SW 1271 (cell line): ENCODE measurements at places on chromosomes 11 and 22.
A peak's percentile ranks its signal among the peaks of the same experiment; 100 is the strongest.

- no peak for DNase-seq
These were observed 99.3 kb downstream of the TRIM44 start for GRCh38 chr11:35761899-35762298.

- DNase-seq = no peak
These were observed 760.6 kb downstream of the OPCML start for GRCh38 chr11:132771746-132772145.

DNA sequence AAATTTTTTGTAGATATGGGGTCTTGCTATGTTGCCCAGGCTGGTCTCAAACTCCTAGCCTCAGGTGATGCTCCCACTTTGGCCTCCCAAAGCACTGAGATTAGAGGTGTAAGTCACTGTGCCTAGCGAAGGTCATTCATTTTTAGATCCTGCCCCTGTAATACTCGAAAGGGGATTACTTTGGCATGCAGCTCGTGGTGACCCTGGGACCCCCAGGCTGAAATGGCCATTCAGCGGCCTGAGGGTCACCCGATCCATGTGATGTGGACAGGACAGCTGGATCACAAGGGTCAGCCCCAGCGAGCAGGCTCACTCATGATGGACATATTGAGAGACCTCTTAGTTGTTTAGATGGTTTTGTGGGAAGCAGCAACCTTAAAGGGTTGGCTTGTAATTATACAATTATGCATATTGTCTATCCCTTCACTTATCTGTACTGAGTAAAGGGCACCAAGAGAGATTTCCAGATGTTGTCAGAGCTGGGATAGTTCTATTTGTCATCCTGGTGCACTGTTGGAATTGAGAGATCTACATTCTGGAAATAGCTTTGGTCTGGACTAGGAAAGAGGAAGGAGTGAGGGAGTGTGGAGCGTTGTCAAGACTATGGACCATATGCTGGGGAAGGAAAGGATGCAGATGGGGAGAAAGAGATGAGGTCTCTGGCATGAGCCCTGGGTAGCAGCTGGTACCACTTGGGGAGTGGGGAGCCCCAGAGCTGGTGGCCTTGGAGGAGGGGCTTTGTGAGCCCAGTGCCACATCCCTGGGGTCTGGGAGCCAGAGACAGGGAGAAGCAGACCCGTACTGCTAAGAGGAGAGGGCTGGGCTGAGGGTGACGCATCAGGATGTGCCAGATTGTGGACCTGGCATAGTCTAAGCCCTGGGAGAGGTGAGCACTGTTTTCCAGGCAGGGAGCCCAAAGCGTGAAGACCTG lies 15.5 kb downstream of the RHBDD3 start:
- no peak for DNase-seq

DNA sequence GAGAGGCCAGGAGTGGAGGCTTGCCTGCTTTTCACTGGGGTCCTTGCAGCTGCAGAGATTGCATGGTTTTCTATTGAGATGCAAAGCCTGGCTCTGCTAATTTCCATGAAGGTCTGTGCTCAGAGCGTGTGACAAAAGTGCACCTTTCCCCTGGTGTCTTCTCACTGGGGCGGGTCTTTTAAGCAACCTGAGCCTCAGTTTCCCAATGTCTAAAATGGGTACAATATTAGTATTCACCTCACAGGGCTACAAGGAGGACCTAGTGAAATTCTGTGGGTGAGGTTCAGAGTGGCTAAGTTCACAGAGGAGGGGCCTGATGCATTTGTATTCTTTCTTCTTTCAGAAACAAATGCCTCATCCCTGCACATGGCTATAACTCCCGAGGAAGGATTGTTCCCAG lies 20.3 kb downstream of the PPM1F start:
- no peak for DNase-seq

DNA sequence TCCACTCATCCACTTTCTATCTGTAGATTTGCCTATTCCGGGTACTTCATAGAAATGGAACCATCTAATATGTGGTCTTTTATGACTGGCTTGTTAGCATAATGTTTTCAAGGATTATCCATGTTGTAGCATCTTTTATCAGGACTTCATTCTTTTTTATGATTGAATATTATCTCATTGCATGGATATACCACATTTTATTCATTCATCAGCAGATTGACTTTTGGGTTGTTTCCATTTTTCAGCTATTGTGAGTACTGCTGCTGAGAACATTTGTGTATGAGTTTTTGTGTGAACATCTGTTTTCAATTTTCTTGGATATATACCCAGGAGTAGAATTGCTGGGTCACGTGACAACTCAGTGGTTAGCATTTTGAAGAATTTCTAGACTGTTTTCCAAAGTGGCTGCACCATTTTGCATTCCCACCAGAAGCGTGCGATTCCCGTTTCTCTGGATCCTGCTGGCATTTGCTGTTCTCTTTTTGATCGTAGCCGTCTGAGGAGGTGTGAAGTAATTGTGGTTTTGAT lies 8.9 kb downstream of the DERL3 start:
- DNase-seq = no peak

DNA sequence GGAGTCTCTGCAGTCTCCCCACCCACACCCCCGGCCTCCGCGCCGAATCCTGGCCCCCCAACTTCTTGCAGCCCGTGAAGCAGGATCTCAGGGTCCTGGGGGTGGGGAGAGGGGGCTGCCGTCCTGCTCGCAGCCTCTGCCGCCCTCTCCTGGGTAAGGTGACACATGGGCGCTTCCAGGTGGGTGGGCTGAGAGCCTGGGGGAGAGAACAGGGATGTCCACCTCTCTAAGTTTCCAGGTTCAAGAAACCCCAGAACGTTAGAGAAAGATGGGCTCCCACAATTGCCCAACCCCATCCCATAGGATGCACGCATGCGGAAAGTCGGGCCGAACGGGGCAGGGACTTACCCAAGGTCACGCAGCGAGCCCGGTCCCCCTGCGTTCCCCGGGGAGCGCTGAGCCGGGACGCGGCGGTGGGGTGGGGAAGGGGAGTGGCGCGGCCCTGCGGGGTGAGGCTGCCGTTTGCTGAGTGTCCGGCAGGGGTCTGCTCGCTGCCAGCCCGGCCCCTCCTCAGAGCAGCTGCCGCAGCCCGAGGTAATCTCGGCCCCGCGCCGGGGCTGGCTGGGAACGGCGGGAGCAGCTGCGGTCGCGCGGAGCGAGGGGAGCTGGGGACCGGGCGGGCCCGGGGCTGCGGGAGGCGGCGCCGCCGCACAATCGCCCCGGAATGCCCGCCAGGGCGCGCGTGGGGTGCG lies 705 bp upstream of the CAPN1 start:
- DNase-seq = peak; percentile 40

DNA sequence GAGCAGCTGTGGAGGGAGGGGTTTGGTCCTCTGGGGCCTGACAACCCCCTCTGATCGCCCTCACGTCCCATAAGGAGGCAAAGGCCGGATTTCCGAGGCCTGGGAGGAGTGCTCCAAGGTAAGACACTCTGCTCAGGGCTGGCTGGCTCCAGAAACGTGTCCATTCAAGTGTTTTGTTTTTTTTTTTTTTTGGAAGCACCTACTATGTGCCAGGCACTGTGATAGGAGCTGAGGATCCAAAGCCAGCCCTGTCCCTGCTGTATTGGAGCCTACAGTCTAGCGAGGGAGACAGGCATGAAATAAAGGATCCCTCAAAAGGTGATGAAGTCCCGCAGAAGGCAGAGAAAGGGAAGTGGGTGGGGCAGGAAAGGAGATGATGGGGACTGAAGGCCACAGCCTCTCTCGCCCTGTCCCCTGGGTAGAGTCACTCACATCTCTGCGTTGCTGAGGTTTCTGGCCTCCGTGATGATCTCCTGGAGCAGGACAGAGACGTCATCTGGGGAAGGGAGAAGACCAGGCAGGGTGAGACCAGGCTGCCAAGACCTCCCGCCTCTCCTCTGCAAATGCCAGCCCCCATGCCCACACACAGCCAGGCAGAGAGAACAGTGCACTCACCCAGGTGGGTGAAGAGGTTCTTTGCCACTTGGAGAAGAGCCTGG lies 89.2 kb downstream of the PDE2A start:
- no peak for DNase-seq

- no peak for DNase-seq
These were observed 2.5 kb upstream of the POGLUT3 start for GRCh38 chr11:108500721-108501120.

- DNase-seq = no peak
These were observed 134.6 kb downstream of the CHST1 start for GRCh38 chr11:45530776-45531175.

GRCh38 chr11:72947229-72947628 lies 133.0 kb downstream of the ATG16L2 start:
- DNase-seq = no peak

GRCh38 chr22:44363980-44364750 lies 51.4 kb upstream of the SHISAL1 start:
- DNase-seq = no peak

GRCh38 chr11:1228101-1228821 lies 5.4 kb downstream of the MUC5B start:
- no peak for DNase-seq

- DNase-seq = no peak
These were observed 24.7 kb downstream of the ALG9 start for GRCh38 chr11:111846636-111847035.

- no peak for DNase-seq
These were observed 14.8 kb upstream of the TSPAN18 start for GRCh38 chr11:44711787-44712608.

DNA sequence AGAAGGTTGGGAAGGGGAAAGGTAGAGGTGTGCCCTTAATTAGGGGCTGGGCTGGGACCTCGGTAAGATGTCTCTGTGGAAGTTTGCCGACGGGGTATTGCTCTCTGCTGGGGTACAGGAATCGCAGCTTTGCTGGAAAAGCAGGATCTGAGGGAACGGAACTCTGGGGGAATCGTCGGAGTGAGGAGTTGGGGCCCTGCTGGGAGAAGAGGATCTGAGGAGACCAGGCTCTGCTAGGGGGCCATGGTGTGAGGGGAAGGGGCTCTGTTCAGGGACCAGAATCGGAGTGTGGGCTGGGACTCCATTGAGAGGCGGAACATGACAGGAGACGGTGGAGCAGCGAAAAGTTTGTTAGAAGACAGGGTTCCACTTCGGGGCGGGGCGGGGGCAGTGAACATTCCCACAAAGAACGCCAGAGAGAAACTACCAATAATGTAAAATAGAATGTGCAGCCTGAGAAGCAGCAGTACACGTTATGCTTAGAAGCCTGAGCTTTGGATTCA lies 456 bp downstream of the AAMDC start:
- peak; percentile 29 for DNase-seq

GRCh38 chr11:73326929-73327811 lies 19.1 kb downstream of the ARHGEF17 start:
- no peak for DNase-seq

- DNase-seq = no peak
These were observed 72.1 kb downstream of the C22orf31 start for GRCh38 chr22:28989484-28989883.

DNA sequence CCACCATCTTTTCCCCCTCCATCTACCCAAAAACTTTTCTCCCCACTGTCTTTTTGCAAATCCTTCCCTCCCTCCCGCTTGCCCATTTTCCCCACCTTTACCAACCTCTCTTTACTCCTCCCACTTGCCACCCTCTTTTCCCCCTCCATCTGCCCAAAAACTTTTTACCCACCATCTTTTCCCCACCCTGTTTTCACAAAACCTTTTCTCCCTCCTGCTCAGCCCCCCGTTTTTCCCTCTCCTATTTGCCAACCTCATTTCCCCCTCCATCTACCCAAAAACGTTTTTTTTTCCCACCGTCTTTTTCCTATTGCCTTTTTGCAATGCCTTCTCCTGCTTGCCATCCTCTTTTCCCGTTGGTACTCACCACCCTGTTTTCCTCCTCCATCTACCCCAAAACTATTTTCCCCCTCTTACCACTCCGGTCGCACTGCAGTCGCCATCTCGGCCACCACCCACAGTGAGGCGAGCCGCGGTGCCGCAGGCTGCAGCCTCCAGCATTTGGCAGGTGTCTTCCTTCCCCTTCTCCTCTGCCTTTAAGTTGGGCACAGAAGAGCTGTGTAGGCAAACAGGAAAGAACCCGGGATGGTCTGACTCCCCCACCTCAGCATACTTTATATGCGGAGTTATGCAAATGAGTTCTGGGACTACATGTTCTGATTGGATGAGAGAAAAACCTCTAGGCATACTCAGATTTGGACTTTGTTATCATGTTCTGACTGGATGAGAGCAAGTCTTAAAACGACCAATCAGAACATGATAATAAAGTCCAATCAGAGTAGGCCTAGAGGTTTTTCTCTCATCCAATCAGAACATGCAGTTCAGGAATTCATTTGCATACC lies 121.2 kb upstream of the VPREB1 start:
- DNase-seq = no peak

DNA sequence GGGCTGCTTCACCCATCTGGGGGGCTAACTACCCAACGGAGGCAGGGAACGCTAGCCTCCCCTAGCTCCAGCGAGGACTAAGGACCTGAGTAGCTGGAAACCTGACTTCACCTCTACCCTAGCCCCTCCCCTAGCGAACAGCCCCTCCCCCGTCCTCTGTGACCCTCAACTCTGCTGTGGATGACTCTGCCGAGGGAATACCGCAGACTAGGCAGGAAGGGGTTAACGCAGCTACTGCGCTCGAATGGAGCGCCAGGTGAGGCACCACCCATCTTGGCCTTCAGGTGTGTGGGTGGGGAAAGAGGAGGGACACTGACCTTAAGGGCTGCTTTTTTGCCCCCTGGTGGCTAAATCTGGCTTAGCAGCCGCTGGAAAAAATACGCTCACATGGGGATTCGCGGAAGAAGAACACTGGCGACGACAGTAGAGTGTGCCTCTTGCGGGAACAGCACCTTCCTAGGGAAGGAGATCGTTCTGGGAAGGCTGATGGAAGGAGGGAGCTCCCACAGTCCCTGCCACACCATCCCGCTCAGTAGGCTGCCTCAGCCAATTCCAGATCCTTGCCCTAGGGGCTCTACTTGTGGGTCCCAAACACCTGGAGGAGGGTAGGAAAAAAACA lies 4.5 kb upstream of the BCL9L start:
- DNase-seq = peak; percentile 74

GRCh38 chr11:120248551-120249278 lies 8.8 kb downstream of the POU2F3 start:
- no peak for DNase-seq

- no peak for DNase-seq
These were observed 8.5 kb downstream of the ST14 start for GRCh38 chr11:130168105-130168504.

GRCh38 chr22:23859201-23859600 lies 1.5 kb downstream of the SLC2A11 start:
- DNase-seq = no peak

GRCh38 chr11:129021295-129021694 lies 78.6 kb upstream of the TP53AIP1 start:
- DNase-seq = no peak

DNA sequence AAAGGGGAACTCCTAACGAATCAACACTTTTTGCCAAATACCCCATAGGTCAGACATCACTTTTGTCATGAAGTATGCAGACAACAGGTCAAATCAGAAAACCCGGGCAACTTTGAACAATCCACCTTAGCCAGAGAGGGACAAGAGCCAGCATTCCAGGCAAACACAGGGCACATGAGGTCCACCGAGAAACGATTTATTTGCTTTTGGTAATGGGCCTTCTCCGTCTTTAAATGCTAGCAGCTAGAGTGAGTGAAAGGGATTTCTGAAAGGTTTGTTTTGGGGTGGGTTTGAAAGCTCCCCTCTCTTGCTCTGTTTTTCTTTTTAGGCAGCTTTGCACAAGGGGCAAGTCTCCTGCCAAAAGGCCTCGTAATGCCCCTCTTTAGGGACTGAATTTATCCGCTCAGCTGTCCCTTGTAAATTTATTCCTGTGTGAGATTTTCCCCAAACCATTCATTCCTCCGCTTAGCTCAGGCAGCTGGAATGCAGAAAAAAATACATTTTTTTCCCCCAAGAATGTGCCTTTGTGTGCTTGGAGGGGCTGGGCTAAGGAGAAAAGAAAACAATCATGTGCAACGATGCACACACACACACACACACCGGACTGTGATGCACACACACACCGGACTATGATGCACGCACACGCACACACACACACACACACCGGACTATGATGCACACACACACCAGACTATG lies 196.9 kb downstream of the SNX19 start:
- DNase-seq = no peak
